H54 (cell line): ENCODE measurements at places on chromosomes 4 and X.

- DNase-seq = no peak
Observed at GRCh38 chrX:44915361-44915868, 42.4 kb downstream of the KDM6A start.

DNA sequence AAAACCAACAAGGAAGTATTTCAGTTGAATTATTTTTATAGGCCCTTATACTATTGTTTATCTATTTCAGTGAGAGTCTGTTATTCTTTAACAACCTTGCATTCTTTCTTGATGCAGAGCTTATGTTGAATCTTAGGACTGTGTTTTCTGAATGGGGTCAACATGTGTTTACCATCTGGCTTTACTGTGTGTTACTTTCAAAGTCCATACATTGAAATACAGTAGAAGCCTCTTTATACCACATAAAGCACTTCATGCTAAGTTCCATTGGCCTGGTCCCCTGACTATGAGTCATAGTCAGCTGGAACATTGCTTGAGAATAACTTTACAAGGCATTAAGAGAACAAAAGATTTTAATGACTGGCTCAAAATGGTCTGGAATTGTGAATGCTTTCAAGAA lies 152.6 kb downstream of the GASK1B start:
- no peak for DNase-seq

GRCh38 chr4:56689201-56689969 lies 8.3 kb upstream of the HOPX start:
- DNase-seq = no peak

- DNase-seq = no peak
Observed at GRCh38 chr4:38073596-38074234, 113.5 kb downstream of the PTTG2 start.

DNA sequence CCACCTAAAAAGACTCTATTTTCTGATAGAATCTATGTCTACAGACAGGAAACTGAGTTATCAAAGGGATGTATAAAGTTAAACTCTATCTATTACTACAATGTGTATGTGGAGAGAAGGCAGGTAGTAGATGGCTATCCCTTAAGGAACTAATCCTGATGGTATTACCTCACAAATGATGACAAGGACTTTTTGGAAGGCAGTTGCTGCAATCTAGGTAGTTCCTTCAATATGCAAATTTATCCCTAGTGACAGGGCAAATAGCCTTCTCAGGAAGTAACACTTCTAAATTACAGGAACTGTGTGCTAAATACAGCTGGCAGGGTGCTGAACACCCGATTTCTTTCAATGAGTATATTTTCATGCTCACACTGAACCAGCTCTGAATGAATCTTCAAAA lies 177.4 kb downstream of the COL25A1 start:
- no peak for DNase-seq

- no peak for DNase-seq
Observed at GRCh38 chr4:124318292-124318691, 394.2 kb downstream of the ANKRD50 start.

GRCh38 chr4:28378109-28378830 lies 1517.6 kb downstream of the STIM2 start:
- DNase-seq = no peak

DNA sequence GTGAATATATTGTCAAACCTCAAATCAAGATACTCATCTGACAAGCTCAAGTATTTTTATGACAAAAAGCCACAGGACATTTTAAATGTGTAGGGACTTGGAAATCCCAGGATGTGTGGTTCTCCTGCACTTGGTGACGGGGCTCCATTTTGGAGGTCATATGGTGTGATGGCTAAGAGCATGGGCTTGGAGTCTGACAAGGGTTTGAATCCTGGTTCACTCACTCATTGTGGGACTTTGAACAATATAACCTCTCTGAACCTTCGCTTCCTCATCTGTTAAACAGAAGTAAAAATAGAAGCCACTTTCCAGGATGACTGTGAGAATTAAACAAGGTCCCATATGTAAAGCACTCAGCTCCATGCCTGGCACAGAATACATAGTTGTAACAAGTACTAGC lies 99.6 kb downstream of the SMIM20 start:
- DNase-seq = no peak

- no peak for DNase-seq
Observed at GRCh38 chrX:108731153-108731552, 5.2 kb downstream of the IRS4 start.

DNA sequence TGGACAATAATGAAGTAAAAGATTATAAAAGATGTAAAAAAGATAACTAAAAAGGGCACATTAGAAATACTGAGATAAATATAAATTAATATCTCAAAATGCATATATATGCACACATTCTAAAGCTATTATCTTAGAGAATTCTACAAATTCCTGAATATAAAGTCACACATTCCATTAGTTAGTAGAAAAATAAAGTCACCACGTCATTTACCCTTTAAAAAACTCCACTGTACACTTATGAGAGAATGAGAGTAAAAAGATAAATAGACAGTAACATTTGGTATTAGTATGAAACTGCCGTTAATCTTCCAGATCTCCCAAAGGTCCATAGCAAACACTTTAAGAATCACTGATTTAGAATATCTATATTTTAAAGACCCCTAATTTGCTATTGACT lies 67.2 kb upstream of the IL15 start:
- DNase-seq = no peak

DNA sequence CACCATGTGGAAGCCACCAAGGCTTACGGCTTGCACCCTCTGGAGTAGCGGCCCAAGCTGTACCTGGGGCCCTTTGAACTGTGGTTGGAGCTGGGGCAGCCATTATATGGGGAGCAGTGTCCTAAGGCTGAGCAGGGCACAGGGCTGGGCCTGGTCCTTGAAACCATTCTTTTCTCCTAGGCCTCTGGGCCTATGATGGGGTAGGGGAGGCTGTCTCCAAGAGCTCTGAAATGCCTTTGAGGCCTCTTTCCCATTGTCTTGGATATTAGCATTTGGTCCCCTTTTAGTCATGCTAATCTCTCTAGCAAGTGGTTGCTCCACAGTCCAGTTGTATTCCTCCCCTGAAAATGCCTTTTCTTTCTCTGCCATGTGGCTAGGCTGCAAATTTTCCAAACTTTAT lies 96.4 kb upstream of the ARX start:
- DNase-seq = no peak

GRCh38 chrX:42524379-42524778 lies 253.6 kb downstream of the PPP1R2C start:
- no peak for DNase-seq

DNA sequence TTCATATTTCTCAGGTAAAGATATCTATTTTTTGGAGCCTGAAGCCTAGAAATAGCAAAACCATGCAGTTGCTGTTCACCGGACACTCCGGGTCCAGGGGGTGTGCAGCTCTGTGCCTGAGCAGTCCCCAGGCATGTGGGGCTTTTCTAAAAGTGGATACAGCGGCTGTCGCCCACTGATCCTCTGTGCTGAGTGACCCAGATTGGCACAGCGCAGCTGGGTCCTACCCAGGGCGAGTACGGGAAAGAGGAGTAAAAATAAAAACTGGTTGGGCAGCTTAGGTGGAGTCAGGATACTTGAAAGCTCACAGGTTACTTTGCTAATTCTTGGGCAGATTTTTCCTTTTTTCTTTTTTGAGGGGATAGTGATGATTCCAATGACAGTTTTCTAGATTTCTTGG lies 118.8 kb downstream of the UCHL1 start:
- DNase-seq = no peak

DNA sequence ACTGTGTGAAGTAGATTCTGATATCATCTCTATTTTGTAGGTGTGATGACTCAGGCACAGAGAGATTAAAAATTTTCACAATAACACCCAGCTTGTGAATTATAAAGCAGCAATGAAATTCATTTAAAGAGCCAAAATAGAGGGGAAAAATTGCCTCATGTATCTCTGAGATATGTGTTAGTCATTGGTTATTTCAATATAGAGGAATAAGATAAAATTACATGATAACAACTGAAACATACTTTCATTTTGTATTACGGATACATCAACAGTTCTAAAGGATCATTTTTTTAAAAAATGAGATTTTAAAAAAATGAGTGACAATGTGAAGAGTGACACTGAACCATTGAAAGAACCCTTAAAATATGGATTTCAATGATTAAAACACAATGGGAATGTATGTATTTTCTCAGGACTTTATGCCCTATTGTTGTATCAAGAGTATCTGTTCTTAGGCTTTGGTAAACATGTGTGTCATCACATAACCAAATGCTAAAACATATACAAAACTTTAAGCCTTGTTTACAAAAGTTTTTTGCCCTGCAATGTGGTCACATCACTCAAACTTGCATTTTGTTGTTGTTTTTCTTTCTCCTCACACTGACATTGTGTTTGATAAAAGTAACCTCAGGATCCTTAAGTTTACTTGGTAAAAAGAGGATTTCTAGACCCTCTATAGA lies 221.3 kb downstream of the ANTXR2 start:
- DNase-seq = no peak

- no peak for DNase-seq
Observed at GRCh38 chr4:89617317-89617716, 219.6 kb downstream of the SNCA start.

DNA sequence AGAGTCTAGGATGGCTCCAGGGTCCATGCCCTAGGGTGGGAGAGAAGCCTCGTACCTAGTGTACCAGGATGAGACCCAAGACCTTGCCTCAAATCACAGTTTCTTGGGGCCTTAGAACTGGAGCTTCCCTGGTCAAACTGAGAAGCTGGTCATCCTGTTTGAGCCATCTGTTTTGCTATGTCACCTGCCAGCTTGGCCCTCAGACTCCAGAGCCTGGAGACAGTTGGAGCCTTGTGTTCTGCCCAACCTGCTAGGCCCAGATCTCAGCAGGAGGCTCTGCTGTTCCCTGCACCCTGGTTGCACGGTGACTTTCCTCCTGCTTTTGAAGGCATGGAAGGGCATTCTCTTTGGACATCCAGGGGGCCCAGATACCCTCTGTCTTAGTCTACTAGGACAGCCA lies 206.3 kb upstream of the ATP6AP2 start:
- DNase-seq = no peak

DNA sequence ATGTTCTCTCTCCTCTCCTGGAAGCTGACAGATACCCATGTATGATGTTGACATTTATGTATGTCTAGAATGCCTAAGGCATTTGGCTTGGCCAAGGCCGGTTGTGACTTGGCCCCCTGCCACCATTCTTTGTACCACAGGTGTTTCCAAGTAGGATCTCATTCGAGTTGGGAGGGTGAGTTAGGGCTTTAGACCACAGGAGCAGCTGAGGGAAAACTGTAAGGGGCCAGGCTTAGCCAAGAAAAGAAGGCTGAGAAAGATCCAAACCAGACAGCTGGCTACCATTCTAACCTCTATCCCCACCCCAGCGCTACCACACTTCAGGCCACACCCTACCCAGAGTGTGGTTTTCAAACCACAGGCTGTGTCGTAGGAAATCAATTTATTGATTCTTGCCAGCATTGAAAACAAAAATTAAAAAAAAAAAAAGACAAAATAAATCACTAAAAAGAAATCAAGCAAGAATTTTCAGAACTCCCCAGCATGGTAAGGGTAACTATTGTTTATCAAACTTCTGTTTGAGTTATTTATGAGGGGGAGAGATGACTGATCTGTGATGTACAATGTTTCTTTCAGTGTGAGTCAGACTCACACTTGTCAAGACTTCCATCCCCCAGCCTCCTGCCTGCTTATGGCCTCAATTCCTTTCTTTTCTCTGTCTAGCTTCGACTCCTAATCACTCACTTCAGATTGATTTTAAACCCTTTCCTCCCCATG lies 9.9 kb downstream of the TMSB4X start:
- no peak for DNase-seq

DNA sequence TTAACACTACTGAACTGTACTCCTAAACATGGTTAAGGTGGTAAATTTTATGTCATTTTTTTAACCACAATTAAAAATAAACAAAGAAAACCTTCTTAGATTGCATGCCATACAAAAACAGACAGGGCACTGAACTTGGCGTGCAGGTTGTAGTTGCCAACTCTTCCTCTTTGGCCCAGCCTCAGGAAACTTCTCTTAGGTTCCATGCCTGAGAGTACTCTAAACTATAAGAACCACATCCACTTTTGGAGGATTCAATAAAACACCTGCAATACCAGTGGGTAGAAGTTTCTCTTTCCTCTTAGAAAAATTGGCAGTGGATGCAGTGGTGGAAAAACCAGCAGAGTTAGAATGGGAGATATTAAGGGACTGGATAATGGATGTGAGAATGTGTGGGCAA lies 103.4 kb downstream of the LUZP4 start:
- no peak for DNase-seq

- no peak for DNase-seq
Observed at GRCh38 chrX:39518476-39519029, 579.2 kb downstream of the BCOR start.

DNA sequence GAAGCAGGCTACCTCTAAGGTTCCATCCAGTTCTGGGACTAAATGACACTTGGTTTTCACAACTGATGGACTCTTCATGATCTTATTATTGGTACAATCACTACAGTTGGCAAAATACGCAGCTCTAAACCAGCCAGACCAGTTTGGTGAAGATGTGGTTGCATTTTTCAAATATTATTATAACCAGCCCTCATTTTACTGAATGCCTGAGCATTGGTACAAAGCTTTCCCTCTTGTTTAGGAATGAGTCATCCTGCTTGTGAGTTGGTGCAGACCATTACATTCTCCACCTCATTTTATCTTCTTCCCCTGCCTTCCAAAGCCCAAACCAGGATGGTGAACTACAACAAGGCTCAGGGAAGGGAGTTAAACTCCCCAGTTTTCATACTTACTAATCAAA lies 223.1 kb downstream of the KDR start:
- DNase-seq = no peak

DNA sequence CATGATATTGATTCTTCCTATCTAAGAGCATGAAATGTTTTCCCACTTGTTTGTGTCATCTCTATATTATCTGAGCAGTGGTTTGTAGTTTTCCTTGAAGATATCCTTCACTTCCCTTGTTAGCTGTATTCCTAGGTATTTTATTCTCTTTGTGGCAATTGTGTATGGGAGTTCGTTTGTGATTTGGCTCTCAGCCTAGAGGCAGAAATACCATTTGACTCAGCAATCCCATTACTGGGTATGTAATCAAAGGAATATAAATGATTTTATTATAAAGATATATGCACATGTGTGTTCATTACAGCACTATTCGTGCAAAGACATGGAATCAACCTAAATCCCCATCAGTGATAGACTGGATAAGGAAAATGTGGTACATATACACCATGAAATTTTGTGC lies 172.7 kb upstream of the IL15 start:
- no peak for DNase-seq

GRCh38 chr4:132642016-132642817 lies 506.9 kb upstream of the PCDH10 start:
- no peak for DNase-seq
